ENCODE measurements at places on chromosomes 4 and X. TPM values are rescaled to one million over a fixed set of nuclear protein-coding genes. Genes with fewer than 3 reads are reported as not detected.

The SPATA4 gene
- polyA plus RNA-seq: 0.11 TPM

The TMEM31 gene
- not detected for polyA plus RNA-seq

The MAGEB1 gene
- not detected for polyA plus RNA-seq

The SPON2 gene
- polyA plus RNA-seq: 190 TPM

The LDOC1 gene
- polyA plus RNA-seq: 13.8 TPM

The GPM6B gene
- polyA plus RNA-seq: 0.67 TPM

Measured in AG04450 (cell line).